Bronchus fibroblast of lung (primary cell): ENCODE measurements at places on chromosomes 12 and 14. TPM values are rescaled to one million over a fixed set of nuclear protein-coding genes. Genes with fewer than 3 reads are reported as not detected.

The GDF11 gene
- total RNA-seq = 10.9 and 14.3 TPM in 2 replicates

The APEX1 gene
- total RNA-seq = 278 and 299 TPM in 2 replicates

The PAWR gene
- total RNA-seq = 16.4 and 33.5 TPM in 2 replicates

The TAS2R31 gene
- 0.15 and 0.17 TPM in 2 replicates for total RNA-seq

The CPNE6 gene
- total RNA-seq = not detected in 2 replicates

The TOMM20L gene
- not detected in 2 replicates for total RNA-seq

The KCNC2 gene
- not detected in 2 replicates for total RNA-seq

The RAD9B gene
- total RNA-seq = under 0.01 and 0.15 TPM in 2 replicates

The LACRT gene
- total RNA-seq = not detected in 2 replicates

The SELPLG gene
- total RNA-seq = 0.74 and 2.4 TPM in 2 replicates

The LMNTD1 gene
- total RNA-seq = 0.30 TPM in 1 of 2 replicates, not detected in the other
